Fibroblast of pulmonary artery (primary cell): ENCODE measurements at places on chromosomes 2 and 18.
A peak's percentile ranks its signal among the peaks of the same experiment; 100 is the strongest.

- DNase-seq = peak; percentile 67
Measured at GRCh38 chr2:101012706-101013181, 10.7 kb downstream of the RPL31 start.

- DNase-seq = no peak
Measured at GRCh38 chr2:79223539-79223938, 64.0 kb upstream of the REG3A start.

GRCh38 chr2:104857262-104858005, 3.5 kb downstream of the POU3F3 start:
- DNase-seq = no peak

- DNase-seq = no peak
Measured at GRCh38 chr2:74639550-74639949, 8.6 kb downstream of the M1AP start.
